A549 treated with CORT108297 at 1 μM for 4 hours (cell line): ENCODE measurements at places on chromosomes 2 and 18. TPM values are rescaled to one million over a fixed set of nuclear protein-coding genes. Genes with fewer than 3 reads are reported as not detected.

Gene POTEC
- total RNA-seq = not detected in 5 replicates

Gene CAMKMT
- 4.1 to 7.1 TPM (median 5.1 TPM) in 5 replicates for total RNA-seq

Gene CD8B2
- not detected in 5 replicates for total RNA-seq

Gene TTC21B
- 3.9 to 5.1 TPM (median 4.7 TPM) in 5 replicates for total RNA-seq

Gene ASB18
- total RNA-seq = not detected in 5 replicates

Gene MRO
- total RNA-seq = 0.05 to 0.10 TPM (median 0.08 TPM) in 5 replicates
